ENCODE measurements at places on chromosomes 1 and 21.

- no peak for DNase-seq
Measured at GRCh38 chr1:70256664-70257063, 35.5 kb downstream of the SRSF11 start.

DNA sequence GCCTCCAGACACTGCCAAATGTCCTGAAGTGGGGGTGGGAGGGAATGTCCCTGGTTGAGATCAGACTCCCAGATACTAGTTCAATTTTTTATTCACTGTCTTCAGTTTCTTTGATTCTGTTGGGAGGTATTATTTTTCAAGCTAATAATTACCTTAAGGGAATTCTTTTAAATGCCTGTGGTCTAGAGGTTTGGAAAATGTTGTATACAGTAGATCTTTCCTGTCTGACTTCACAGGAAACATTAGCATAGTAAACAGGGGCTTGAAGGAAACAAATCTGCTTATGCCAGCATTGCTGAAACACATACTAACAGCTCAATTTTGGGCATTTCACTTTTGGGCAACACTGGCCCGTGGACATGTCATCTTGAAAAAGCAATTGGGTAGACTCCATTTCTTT, 84.3 kb upstream of the HP1BP3 start:
- DNase-seq = no peak

GRCh38 chr1:231550448-231550781, 21.9 kb downstream of the TSNAX start:
- peak; percentile 33 for DNase-seq

GRCh38 chr1:226589008-226589733, 40.6 kb downstream of the STUM start:
- no peak for DNase-seq

DNA sequence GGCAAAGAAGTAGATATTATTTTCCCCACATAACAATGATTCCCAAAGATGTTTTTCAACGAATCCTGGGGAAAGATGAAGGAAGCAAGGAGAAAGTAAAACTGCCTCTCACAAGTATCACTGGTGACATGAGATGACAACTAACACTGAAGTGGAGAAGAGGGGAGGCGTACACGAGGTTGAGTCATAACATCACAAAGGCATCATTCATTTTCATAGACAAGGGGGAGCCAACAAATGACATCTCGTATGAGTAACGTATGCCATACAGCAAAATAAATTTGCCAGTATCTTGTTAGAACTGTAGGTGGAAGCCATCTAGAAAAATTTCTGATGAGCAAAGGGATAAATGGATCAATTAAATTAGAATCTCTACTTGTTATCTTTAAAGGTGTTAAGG, 56.6 kb downstream of the ATP1B1 start:
- DNase-seq = peak; percentile 31

DNA sequence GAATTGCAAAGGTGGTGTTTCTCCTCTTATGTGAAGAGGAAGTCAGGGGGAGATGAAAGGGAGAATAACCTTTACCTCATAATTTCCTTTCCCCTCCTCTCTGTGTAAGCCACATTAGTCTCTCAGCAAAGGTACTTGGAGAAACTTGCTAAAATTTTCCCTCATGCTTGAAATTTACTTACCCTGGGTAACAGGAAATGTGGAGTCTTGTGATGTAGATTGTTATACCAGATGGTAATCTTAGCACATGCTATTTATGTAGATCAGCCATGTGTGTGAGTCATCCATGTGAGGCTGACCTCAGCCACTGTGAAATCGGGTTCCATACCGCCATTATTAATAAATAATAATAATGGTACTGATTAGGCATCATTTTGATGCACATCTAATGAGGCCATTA, 128.4 kb downstream of the TGFB2 start:
- DNase-seq = no peak

GRCh38 chr1:210764536-210764935, 369.4 kb downstream of the KCNH1 start:
- no peak for DNase-seq

DNA sequence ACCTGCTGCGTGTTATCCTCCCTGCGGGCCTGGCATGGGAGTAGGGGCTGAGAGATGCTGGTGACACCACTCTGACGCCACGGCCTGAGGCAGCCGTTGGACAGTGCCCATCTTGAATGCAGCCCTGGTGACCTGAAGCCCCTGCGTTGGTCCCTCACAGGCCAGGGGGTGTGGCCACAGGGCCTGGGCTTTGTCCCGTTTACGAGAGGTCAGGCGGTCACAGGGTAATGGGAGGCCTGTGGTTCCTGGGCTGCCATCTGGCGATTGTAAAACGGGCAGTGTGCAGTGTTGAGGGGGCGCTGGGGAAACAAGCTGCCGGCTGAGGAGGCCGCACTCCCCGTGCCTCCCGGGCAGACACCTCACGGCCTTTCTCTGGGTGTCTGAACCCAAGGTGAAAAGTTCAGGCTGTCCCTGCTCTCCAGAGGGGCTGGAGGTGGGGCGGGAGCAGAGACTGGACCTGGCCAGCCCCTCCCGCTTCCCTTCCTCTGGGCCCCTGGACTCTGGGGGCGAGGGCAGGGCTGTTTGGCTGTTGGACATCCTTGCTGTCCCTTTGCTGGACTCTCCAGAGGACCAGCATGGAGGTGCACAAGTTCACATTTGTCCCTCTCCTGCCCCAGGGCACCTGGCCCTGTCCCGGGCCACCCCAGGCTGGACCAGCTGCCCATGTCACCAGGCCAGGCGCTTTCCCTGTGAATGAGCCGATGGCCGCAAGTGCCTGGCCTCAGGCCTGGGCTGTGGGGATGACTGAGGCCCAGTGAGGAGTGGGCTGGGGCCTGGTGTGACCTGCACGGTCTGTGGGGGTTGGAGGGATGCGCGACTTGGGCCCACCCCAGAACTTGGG, 42.4 kb downstream of the SKI start:
- no peak for DNase-seq

- no peak for DNase-seq
Measured at GRCh38 chr1:31574749-31575368, 1.5 kb upstream of the TINAGL1 start.

GRCh38 chr1:48109390-48110013, 112.3 kb upstream of the TRABD2B start:
- no peak for DNase-seq

DNA sequence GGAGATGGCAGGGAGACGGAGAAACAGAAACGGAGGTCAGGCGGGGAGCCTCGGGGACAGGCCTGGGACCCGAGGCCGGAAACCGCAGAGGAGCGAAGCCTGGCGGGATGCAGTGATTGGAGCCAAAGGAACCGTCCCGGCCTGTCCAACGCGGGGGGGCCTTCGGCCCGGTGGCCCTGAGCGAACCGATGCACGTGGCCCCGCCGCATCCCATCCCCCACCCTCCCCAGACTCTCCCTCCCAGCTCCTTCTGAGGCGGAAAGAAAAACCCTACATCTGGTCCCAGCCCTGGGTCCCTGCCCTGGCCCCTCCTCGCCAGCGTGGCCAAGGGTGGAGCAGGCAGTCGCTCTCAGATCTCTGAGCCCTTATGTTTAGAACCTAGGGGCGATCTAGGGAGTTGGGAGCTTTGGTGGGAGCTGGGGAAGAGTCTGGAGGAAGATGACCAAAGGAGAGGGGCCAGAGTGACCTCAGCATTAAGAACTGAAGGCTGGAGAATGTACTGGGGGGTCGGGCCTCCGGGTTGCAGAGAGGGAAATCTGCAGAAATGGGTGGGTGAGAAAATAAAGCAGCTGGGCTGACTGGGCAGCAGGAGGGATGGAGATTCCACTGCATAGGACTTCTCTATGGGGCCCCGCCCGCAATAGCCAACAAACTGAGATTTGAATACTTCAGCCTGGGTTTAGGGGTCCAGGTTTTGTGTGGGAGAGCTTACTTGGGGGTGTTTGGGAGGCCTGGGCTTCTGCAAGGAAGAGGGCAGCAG, 1.5 kb upstream of the CRABP2 start:
- DNase-seq = no peak

DNA sequence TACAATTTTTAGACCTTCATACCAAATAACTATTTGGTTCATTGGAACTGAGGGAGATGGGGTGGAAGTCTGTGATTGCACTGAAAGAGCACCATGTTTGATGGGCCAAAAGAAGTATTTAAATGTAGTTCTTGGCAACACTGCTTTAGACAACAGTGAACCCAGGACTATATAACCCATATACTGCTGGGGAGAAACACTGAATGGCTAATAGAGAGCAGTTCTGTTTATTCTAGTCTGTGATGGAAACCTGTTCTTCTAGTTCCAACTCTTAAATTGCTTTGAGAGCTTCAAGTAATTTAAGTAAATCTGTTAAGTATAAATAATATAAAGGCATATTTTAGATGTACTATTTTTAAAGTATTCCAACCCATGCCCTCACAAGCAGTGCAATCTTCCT, 96.3 kb downstream of the NIBAN1 start:
- no peak for DNase-seq

DNA sequence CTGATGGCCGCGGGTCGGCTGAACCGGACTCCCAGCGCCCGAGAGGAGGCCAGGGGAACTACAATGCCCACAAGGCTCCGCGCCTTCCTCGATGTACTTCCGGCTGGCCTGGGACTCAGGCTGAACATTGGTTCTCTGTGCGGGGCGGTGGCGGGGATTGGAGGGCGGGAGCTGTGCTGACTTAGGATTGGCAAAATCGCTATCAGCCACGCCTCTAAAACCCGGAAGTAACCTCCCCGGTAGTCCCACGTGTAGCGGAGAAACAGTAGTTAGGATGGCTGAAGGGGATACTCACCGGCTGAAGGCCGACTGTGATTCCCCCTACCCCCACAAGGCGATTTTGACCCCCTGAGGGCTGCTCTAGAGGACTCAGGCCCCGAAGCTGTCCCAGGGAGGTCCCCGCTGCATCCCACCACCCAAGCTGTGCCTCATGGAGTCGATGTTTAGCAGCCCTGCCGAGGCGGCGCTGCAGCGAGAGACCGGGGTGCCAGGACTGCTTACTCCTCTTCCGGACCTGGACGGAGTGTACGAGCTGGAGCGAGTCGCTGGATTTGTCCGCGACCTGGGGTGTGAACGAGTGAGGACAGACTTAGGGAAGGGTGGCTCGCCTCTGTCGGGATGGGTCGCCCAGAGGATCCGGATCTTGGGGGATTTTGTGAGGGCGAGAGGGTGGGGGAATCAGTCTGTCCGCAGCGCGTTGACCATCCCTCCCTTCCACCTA, at the start of gene DPH2:
Gene DPH2 (plus strand): TSS at position 265 of the 721 bp plus-strand sequence. CDS start 166 bp downstream, at position 431.
- DNase-seq = peak; percentile 98

DNA sequence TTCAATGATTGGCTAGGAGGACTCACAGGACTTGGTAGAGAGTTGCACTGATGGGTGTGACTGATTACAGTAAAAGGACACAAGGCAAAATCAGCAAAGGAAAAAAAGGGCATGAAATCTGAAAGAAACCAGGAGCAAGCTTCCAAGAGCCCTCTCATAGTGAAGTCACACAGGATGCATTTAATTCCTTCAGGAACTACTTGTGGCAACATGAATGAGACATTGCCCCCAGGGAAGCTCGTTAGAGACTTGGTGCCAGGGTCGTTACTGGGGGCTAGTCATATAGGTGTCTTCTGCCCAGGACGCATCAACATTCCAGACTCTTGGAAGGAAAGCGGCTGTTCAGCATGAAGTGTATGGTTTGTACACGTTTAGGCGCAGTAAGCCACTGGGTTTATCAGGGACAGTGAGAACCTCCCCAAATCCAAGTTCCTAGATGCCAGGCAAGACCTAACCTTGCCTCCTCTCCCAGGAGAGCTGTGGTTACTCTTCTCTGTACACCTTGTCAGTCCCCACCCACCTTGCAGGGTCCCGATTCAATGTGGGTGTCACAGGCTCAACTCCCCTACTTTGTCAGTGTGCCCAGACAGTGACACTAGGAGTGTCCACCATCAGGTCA, 26.0 kb upstream of the C2CD2 start:
- no peak for DNase-seq

- no peak for DNase-seq
Measured at GRCh38 chr1:108595507-108595906, 35.6 kb downstream of the EEIG2 start.

GRCh38 chr21:15379776-15380175, 315.0 kb upstream of the NRIP1 start:
- DNase-seq = no peak

DNA sequence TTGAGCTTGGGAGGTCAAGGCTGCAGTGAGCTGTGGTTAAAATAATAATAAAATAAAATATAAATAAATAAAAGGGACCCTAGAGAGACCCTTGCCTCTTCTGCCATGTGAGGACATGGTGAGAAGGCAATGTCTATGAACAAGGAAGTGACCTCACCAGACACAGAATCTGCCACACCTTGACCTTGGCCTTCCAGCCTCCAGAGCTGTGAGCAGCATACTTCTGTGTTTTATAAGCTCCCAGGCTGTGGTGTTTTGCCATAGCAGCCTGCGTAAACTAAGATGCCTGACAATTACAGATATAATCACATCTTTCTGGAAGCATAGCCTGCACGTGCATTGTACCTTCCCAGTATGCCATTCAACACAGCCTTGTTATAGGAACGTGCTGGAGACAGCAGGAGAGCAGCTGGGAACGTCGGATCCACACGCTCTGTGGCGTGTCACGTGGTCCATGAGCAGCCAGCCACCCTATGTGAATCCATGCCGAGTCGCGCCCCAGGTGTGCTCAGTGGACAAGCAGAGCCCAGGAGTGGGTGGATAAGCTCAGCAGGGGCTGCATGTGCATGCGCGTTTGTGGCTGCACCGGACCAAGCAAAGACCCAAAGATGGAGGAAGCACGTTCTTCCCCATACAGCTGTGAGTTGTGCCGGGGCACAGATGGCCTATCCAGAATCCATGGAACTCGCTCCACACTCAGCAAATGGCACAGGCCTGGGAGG, 17.8 kb downstream of the WNT9A start:
- DNase-seq = no peak

- no peak for DNase-seq
Measured at GRCh38 chr1:77948841-77949424, 29.9 kb downstream of the FUBP1 start.

- no peak for DNase-seq
Measured at GRCh38 chr1:221981461-221981860, 239.6 kb upstream of the DUSP10 start.

DNA sequence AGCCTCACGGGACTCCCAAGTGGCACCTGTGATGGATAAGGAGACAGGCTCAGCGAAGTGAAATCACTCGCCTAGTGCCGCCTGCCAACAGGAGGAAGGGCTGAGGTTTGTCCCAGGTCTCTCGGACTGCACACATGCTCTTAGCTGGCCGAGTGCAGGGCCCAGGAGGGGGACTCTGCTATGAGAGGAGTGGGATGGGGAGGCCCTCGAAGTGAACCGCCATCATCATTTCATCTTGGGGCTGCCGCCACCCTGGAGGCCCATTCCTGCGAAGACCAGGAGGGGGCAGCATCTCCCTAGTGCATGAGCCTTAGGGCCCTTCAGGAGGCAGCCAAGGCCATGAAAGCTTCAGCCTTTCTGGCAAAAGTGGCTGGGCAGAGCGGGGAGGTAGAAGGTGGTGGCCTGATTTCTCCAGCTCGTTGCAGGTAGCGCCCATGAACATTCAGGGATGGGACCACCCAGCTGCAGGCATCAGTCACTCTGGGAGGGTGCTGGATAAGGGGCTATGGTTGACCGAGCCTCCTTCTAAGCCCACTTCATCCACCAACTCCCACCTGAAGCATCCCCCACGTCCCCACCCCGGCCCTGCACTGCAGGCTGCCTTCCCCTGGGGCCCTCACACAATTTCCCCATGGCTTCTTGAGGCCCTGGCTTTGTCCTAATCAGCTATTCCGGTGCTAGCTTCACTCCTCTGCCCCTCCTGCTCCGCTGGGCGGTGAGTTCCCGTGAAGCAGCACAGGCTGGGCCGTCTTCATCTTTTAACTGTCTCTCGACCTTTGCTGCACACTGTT, 17.2 kb upstream of the RASSF5 start:
- DNase-seq = peak; percentile 88

Data from activated CD4-positive, alpha-beta T cell treated with anti-CD3 and anti-CD28 coated beads for 48 hours (primary cell).